ENCODE measurements at places on chromosomes 1 and 21.

GRCh38 chr1:234551032-234551378 lies 59.0 kb downstream of the IRF2BP2 start:
- no peak for DNase-seq

- no peak for DNase-seq
Observed at GRCh38 chr1:22709891-22710700, 543 bp upstream of the EPHB2 start.

GRCh38 chr1:8370905-8371315 lies 53.0 kb downstream of the SLC45A1 start:
- DNase-seq = no peak

DNA sequence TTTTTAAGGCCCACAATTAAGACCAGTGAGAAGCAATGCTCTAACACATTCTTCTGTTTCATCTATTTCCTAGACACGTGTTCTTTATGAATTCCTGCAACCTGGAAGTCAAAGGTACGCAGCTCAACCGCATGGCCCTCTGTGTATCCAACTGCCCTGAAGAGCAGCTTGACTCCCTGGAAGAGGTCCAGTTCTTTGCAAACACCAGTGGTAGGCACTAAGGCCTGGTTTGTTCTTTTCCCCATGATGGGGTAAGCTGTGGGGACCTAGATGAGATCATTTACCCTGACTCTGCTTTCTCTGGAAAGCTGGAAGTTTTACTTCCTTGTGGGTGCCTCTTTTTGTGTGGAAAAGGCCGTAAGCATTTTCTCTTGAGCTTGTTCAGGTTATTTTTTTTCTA lies 7.3 kb downstream of the SLC44A3 start:
- no peak for DNase-seq

DNA sequence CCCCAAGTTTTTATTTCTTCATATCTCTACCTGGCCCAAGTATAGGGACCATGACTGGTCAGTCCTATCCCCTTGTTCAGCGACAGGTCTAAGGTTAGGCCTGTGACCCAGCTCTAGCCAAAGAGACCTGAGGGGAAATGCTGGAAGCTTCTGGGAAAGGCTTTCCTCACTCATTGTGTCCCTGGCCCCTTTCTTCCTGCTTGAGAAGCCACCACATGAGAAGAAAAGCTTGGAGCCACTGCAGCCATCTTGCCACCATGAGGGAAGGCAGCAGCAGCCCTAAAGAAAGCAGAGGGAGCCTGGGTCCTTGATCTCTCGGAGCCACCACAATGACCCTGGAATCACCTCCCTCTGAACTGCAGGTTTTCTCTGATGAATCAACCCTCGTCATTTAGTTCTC lies 43.4 kb downstream of the ATF3 start:
- no peak for DNase-seq

GRCh38 chr1:87146538-87146937 lies 182.1 kb upstream of the LMO4 start:
- no peak for DNase-seq

GRCh38 chr1:18293291-18293690 lies 185.7 kb downstream of the IGSF21 start:
- no peak for DNase-seq

DNA sequence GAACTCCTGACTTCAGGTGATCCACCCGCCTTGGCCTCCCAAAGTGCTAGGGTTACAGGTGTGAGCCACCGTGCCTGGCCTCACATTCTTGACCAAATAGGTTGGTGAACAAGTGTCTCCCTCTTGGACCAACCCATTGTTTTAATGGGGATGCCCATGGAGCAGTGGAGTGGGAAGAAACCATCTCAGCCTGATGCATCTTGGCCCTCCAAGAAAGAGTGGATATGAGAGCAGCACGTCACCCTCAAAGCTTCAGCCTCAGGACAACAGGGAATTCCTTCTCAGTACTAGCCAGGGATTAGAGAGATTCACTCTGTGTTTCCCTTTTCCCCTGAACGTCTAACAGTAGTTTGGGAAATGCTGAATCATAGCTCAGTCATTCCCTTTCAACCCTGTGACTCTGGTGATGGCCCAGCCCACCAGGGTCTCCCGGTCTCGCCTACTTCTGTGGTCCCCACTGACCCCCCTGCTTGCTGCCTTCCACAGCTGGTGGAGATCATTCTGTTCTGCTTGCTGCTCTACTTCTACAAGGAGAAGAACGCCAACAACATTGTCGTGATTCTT lies 37.4 kb downstream of the NIPAL3 start:
- DNase-seq = no peak

- DNase-seq = no peak
Observed at GRCh38 chr1:168760781-168761180, 31.8 kb upstream of the DPT start.

DNA sequence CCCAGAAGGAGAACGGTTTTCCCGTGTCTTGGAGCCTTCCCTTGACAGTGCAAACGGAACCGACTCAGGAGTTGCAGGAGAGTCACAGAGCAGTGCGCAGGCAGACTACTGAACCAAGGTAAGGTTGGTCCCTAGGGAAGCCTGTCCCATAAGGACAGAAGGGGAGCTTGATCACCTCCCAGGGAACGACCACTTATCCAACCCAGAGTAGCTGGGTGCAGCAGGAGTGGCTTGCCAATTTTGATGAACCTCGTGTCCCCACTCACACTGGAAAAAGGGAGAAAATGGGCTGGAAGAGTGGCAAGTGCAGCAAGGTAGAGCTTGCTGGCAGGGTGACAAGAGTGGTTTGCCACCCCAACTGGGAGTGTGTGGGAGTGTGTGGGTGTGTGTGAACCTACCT lies 95.1 kb downstream of the LIPI start:
- no peak for DNase-seq

DNA sequence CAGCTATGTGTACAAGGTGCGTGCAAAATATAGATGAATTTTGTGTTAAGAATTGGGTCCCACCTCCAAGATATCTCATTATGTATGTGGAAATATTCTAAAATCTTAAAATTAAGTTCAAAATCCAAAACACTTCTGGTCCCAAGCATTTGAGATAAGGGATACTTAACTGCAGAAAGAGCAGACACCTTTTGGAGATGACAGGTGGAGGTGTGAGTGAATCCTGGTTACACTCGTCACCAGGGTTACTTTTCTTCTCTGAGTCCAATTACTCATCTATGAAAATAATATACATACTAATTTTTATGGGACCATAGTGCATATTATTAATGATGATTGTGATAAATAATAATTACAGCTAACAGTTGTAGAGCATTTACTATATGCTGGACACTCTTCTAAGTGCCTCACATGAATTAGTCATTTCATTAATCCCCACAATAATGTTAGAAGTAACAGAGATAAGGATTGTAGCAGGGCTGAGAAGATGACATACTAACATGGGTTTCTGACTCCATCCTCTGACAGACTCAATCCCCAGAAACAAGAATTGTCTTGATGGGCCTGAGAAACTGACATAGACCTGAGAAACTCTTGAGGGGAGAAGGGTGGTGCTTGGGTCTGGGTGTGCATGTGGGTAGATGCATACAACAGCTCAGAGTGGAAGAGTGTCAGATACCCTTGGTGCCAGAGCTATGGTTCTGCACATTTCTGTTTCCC lies 8.3 kb upstream of the FASLG start:
- no peak for DNase-seq

DNA sequence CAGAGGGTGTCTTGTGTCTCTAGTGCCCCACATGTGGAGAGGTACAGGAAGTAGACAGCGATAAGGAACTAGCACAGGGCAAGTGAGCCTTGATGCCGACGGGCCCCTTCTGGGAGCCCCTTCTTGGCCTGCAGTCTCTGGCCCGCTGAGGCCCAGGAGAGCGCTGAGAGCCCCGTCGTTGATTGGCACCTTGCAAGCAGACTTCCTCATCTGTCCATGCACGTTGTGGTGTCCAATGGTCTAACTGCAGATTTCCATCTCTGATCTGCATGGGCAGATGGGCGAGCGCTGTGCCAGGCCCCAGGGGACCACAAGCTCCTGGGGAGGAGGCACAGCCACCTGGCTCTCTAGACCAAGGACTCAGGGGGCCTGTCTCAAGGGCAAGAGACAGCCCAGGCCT lies 32.4 kb downstream of the PLEKHA6 start:
- DNase-seq = no peak

DNA sequence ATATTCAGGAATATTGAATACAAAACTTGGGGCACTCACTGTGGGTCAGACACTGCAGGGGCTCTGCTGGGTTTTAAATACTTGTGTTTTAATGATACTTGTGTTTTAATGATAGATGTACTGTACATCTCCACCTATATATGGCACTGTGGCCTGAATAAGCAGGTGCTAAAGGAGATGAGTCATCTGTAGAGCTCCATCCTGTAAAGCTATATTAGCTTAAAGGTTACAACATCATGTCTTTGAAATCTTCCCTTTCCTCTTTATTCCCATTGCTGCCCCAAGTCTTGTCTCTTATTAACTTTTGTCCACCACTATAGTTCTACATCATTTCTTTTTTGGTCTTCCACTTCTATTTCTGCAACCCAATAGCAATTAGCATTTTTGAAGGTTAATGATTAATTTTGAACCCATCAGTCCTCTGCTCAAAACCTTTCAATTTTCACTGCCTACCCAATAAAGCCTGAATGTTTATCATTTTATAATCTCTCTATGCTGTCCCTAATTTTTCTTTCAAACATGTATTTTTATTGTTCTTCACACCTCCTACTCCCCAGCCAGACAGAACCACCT lies 113.3 kb upstream of the PTGFR start:
- DNase-seq = no peak

DNA sequence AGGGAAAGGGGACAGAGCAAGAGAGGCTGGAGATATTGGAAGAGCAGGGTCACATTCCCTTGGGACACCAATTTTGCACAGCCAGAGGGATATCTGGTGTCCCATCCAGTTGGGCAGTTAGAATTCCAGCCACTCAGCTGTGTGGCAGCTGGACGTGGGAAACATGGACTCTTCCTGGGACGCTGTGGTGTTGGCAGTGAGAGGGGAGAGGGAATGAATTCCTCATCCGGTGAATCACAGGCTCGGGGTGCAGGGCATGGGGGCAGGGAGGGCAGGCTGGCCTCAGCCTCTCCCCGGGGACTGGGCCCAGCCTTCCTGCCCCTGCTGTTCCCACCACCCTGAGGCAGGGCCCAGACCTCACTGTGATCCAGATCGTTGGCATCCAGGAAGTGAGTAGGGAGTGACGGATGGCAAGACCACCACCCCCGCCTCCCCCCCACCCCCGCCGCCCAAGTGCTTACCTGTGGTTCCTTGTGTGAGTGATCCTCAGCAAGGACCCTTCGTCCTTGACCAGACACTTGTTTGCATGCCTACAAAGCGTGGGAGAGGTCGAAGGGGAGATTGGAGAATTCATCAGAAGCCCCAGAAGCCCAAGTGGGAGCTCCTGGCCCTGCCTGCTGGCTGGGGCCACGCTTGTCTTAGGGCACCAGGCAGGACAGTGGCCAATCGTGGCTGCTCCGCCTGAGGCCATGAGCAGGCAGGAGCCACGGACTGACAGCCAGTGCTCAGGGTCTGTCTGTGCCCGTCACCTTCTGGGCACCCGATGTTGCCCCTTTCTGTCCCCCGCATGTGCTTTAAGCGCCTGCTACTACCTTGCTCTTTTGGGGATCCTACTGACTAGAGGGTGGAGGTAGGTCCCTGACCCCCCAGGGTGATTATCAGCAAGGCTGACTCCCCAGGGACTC lies 8.7 kb downstream of the WNT3A start:
- no peak for DNase-seq

- DNase-seq = no peak
Observed at GRCh38 chr1:212463565-212464285, 31.0 kb downstream of the NENF start.

DNA sequence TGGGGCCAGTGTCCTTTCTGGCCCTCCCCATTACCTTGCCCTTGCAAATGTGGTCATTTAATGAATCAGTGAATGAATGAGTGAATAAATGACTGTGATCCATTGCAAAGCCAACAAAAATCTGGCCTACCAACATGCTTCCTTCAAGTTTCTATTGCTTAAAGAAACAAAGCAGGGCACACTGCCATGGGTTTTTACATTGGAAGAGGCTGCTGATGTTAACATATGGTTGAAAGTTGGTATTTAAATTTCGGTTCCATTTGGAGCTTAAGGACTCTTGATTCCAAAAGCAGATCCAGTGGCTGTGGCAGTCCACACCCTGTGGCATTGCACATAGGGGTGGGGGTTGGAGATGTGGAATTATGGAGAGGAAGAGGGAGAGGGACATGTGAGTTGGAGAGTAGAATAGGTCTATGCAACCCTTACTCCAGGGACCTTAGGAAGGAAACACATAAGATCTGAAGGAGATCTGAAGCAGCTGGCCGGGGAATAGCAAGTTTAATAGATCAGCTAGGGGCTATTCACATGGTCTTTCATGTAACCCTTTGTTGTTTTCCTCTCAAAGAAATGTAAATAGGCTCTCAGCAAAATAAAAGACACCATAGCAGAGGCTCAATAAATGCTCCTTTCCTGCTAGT lies 7.2 kb downstream of the ABCA4 start:
- no peak for DNase-seq
